ENCODE measurements at places on chromosomes 11 and 22. TPM values are rescaled to one million over a fixed set of nuclear protein-coding genes. Genes with fewer than 3 reads are reported as not detected.
A peak's percentile ranks its signal among the peaks of the same experiment; 100 is the strongest.

DNA sequence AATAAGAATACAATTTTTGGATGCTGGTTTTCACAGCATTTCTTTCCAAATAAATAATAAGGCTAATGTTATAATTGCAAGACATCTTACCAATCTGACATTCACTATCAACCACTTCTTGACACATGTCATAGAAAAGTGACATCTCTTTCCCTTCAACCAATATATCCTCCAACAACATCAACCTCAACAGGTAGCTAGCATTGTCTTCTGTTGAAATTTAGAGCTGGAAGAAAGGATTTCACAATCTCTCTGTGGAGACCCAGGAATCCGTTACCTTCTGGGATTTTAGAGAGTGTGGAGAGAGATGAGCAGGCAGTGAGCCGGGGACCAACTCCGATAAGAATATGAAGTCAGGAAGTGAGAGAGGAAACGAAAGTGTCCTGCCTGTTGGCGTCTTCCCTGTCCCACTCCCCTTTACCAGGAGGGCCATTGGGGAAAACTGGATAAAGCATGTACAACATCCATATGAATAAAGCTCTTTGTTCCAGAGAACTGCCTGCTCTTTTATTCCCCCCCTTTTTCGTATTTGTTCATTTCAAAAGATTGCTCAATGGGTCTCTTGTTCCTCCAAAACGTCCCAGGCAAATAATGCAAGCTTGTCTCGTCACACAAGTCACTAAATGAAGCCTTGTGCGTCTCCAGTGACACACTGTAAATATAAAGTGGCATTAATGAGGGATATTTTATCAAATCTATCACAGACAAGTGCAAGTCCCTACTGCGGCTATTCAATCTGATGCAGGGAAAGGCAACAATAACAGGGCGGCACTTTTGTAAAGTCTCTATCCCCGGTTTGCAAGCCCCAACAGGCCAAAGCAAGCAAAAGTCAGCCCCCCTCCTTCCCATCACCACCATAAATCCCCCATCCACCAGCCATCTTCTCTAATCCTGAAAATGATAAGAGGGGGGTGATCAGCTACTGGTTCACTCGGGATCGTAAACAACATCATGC, 3.4 kb downstream of the CADM1 start:
- no peaks in the 10 kb centered on the region for H3K36me3 ChIP-seq
- H3K4me3 ChIP-seq: no peak overlapping the region
- H3K27me3 ChIP-seq: peaks cover 26% of the 10 kb centered on the region
- peaks cover 31% of the 10 kb centered on the region for H3K4me1 ChIP-seq
- H3K27ac ChIP-seq: no peak overlapping the region
- no peak for DNase-seq

GRCh38 chr11:8091721-8092120, 10.7 kb downstream of the TUB start:
- no peak overlapping the region for H3K27ac ChIP-seq
- H3K27me3 ChIP-seq: no peaks in the 10 kb centered on the region
- no peaks in the 10 kb centered on the region for H3K4me1 ChIP-seq
- no peaks in the 10 kb centered on the region for H3K36me3 ChIP-seq
- H3K4me3 ChIP-seq: no peak overlapping the region

GRCh38 chr11:105206633-105207032, 67.1 kb upstream of the CARD18 start:
- H3K36me3 ChIP-seq: no peaks in the 10 kb centered on the region
- no peak for DNase-seq
- H3K4me3 ChIP-seq: no peak overlapping the region
- H3K27ac ChIP-seq: no peak overlapping the region
- no peaks in the 10 kb centered on the region for H3K27me3 ChIP-seq
- peaks cover 23% of the 10 kb centered on the region for H3K4me1 ChIP-seq

OR51T1 gene
- not detected for total RNA-seq

GRCh38 chr11:107249054-107249453, 208.6 kb downstream of the CWF19L2 start:
- no peak overlapping the region for H3K27ac ChIP-seq
- no peaks in the 10 kb centered on the region for H3K27me3 ChIP-seq
- no peak for DNase-seq
- no peaks in the 10 kb centered on the region for H3K36me3 ChIP-seq
- H3K4me1 ChIP-seq: no peaks in the 10 kb centered on the region

- H3K4me3 ChIP-seq: no peak overlapping the region
- H3K27ac ChIP-seq: no peak overlapping the region
- no peaks in the 10 kb centered on the region for H3K27me3 ChIP-seq
- H3K4me1 ChIP-seq: no peaks in the 10 kb centered on the region
- H3K36me3 ChIP-seq: no peaks in the 10 kb centered on the region
Observed at GRCh38 chr11:125270711-125271110, 106.2 kb downstream of the PKNOX2 start.

GRCh38 chr11:8056810-8057463, 24.1 kb upstream of the TUB start:
- no peaks in the 10 kb centered on the region for H3K4me1 ChIP-seq
- H3K27ac ChIP-seq: no peak overlapping the region
- H3K4me3 ChIP-seq: no peak overlapping the region

DNA sequence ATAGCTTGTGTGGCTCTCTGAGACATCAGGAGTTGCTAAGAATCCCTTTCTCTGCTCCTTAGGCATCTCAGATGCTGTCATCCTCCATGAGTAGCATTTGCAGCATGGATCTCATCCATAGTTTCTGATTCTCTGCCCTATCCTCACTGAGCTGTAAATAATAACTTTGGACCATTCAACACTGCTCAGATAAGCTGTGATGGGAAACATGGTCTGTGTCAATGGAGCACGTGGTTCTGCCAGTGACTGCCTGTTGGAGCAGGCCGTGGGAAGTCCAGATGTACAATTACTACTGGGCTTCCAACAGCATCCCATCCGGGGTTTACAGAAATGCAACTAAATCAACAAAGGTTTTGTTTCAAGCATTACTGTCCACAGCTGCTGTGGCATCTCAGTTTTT, 160.1 kb downstream of the OR4C45 start:
- no peak overlapping the region for H3K27ac ChIP-seq
- H3K36me3 ChIP-seq: no peaks in the 10 kb centered on the region
- DNase-seq: no peak
- H3K4me3 ChIP-seq: no peak overlapping the region
- no peaks in the 10 kb centered on the region for H3K4me1 ChIP-seq

DNA sequence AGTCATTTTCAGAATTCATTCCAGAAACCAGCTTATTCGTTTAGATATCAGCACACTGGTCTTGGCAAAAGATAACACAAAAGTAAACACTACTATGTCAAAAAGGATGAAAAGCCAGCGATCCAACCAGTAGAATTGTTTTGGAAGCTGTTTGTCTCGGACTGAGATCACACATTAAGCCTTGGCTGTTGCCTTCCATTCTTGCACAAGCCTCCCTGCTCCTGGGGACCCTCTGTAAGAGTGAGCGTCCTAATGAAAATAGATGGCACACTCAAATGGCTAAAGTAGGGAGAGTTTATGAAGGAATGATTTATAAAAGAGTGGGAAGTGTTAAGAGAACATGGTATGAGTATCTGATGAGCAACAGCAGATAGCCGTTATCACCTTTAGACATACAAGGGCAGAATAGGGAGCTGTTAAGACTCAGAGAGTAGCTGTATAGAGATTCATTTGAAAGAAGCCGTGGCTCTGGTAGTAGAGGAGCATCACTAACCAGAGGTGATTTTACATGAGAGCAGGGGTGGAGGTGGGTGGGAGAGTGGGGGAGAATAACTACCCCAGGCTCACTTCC, 25.2 kb downstream of the PDE3B start:
- no peak for DNase-seq
- H3K4me3 ChIP-seq: no peak overlapping the region
- H3K36me3 ChIP-seq: no peaks in the 10 kb centered on the region
- H3K27ac ChIP-seq: no peak overlapping the region
- H3K4me1 ChIP-seq: peaks cover 11% of the 10 kb centered on the region

DNA sequence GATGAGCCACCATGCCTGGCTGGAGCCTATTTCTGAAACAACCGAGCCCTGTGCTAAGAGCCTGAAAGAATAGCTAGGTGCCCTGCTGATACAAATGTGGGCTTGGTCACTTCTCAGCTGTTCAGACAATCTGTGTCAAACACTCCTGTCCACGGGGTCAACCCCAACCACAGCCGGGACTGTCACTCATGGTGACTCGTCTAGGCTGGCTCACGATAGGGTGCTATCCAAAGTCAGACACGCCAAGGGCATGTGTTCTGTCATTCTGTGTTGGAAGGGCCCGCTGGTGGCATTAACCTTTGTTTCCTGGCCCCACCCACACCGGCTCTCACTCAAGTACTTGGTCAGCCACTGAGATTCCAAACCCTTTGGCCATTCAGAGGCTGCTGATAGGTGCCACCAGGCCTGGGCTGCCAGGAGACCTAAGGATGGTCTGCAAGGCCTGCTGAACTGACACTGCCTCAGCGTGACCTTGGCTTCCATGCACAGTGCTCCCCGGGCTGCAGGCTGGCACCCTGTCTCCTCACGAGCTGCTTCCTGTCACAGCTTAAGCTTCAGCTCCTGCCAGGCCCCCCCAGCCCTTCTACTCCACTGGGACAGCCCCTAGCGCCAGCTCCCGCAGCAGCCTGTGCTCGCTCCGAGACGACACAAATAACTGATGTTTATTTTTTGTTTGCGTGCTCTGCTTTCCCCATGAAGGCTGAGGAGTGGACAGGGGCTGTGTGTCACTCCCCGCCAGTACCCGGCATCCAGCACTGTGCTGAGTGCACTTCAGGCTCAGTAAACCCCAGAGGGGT, 14.2 kb upstream of the CDC42BPG start:
- peaks cover 99% of the 10 kb centered on the region for H3K4me1 ChIP-seq
- peak; percentile 68 for DNase-seq
- H3K27ac ChIP-seq: peak overlapping the region; percentile 67
- H3K27me3 ChIP-seq: no peaks in the 10 kb centered on the region
- H3K36me3 ChIP-seq: peaks cover 39% of the 10 kb centered on the region
